Cardiac septum (tissue), 1 donor: ENCODE measurements at places on chromosomes 12 and 14. TPM values are rescaled to one million over a fixed set of nuclear protein-coding genes. Genes with fewer than 3 reads are reported as not detected.

KRT79 gene
- total RNA-seq, result not detected

SSPN gene
- total RNA-seq, result 118 TPM

CEP128 gene
- total RNA-seq, result 3.0 TPM

DAO gene
- total RNA-seq, result not detected

ELK3 gene
- 18.6 TPM for total RNA-seq
